NCI-H460 (cell line): ENCODE measurements at places on chromosomes 7 and 10.

DNA sequence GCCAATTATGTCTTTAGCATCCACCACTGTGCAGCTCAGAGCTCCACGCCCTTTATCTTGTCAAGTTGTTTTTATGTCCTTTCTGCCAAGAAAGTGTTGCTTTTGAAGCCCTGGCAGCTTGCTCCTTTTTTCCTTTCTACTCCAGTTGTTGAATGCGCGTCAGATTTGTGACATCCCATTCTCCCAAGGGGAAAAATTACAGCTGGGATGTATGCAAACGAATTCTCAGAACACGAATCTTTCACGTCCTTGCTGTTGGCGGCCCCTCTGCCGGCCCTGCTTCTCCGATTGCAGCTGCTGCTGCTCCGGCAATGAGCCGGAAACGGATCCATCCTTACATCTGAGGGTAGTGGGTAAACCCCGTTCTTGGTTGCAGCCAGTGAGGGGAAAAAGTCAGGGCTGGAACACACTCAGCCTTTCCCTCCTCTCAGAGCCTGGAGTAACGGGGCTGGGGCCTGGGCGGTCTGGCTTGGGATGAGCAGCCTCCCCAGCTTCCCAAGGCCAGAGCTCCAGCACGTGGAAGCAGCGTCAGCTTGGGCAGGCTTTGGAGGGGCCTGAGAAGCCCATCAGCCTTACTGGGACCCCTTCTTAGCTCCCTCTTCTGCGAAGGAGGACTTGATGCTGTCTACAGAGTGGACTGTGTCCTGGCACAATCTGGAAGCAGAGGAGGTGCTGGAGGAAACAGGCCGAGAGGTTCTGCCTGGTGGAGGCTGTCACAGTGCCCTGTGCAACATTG, 79.0 kb upstream of the CHST15 start:
- DNase-seq, result no peak

- no peak for DNase-seq
Measured at GRCh38 chr10:13722747-13723653, 136.2 kb downstream of the PRPF18 start.

DNA sequence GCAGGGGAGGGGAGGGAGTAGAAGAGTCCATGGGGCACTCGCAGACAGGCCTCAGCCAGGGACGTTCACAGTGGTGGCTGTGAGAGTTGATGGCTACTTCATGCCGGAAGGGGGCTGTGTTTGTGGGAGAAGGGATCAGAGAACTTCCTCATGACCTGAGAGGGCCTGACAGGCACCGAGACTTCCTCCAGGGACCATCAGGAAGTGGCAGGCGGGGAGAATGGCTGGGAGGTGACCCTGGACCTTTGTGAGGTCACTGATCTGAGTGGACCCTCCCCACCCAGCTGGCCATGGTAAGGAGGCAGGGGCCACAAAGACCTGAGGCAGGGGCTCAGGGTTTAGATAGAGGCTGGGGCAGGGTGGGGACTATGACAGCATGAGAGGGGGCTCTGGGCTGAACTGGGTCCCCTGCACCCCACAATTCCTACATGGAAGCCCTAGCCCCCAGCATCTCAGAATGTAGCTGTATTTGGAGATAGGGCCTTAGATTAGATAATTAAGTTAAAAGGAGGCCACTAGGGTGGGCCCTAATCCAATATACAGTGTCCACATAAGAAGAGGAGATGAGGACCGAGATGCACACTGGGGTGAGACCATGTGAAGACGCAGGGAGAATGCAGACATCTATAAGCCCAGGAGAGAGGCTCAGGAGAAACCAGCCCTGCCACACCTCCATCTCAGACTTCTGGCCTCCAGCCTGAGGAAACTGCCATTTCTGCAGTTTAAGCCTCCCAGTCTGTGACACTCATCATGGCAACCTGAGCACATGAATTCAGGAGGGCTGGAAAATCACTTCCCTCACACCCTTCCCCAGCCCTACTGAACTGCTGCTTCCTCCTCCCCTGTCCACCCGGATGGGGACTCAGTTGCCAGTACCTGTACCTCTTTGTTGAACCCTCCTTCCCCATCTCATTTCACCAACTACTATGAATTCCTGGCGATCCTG, 273.9 kb upstream of the ZNF32 start:
- no peak for DNase-seq

- DNase-seq, result no peak
Measured at GRCh38 chr10:14873090-14873760, 5.4 kb upstream of the SUV39H2 start.

GRCh38 chr7:111763221-111763801, 201.0 kb upstream of the IMMP2L start:
- DNase-seq, result peak; percentile 41

DNA sequence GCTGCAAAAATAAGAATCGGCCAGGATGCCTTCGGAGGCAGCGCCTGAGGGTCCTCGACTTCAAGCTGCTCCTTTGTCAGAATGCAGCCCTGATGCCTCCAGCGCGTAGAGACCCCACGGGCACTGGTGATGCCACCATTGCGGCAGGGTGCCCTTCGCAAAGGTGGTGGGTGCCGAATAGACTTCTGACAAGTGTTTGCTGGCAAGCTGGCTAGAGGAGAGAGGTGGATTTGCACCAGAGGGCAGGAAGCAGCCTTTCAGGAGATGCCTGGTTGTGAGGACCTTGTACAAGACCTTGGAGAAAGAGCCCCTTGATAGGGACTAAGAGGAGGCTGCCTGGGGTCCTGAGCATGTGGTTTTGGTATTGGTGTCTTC, 103.2 kb upstream of the PPIF start:
- DNase-seq, result no peak

- no peak for DNase-seq
Measured at GRCh38 chr10:114940735-114941134, 2.7 kb downstream of the TRUB1 start.

- no peak for DNase-seq
Measured at GRCh38 chr7:150831851-150832250, 20.5 kb upstream of the AOC1 start.

DNA sequence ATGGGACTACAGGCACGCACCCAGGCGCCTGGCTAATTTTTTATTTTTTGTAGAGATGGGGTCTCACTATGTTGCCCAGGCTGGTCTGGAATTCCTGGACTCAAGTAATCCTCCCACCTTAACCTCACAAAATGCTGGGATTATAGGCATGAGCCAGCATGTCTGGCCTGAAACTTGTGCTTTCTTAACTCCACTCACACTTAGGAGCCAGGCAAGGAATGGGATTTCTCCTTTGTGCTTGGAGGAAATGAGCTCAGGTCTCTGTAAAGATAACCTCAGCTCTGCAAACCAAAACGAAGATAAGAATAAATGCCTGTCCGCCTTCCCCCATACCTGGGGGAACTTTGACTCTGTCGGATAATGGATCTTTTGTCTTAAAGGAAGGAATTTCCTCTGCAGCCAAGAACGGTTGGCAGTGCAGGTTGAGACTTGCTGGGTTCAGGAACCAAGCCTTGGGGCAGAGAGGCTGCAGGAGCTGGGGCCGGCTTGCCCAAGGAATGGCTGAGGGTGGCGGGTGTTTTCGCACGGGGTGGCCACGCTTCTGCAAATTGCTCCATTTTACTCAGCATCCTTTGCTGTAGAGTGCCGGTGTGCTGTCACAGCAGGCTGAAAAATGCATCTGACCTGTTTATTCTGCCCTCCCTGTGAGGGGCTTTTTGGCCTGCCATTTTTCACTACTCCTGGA, 174.2 kb downstream of the KIAA1217 start:
- DNase-seq, result no peak

DNA sequence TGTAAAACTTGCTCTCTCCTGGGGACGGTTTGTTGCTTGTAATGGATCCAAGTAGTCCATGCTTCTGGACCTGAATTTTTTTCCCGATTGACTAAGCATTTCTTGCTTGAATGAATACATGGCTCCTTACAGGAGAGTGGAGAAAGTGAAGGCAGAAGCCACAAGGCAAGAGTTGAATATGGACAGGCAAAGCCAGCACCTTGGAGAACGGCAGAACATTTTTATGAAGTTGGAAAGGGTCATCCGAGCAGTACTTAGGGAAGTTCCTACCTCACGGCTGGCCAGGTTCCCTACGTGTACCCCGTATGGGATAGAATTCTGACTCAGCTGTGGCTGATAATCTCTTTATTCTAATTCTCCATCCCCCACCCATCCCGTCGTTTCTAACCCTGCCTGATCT, 50.6 kb upstream of the MGAM2 start:
- no peak for DNase-seq

DNA sequence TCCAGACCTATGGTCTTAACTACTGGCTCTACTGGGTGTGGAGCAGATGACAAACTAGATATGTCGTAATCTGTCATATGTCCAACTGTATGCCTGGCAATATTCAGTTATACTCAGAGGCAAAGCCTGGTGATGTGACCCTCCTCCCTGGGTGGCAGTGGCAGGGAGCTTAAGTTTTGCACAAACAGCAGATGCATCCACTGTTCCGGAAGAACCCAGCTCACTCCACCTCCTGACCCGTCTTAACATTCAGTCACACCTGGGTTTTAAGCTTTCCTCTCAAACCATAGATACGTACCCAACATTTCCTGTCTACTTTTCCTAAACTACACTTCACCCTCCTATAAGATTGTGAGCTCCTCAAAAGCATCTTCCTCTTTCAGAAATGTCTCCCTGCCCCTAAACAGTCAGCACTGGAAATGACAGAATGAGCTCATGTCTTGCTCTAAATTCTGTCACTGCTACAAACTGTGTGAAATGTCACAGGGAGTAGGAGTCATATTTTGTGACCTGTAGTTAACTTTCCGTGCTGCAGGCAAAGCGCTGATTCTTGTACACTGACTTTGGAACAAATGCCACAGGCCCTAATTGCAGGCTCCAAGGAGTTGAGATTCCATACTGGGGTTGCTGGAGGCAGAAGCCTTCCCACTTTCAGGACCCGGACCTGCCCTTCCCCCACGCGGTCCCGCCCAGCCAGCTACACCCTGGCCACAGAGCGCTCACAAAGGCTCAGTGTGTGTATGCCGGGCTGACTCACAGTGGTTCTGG, 23.9 kb downstream of the SCD start:
- DNase-seq, result peak; percentile 88

DNA sequence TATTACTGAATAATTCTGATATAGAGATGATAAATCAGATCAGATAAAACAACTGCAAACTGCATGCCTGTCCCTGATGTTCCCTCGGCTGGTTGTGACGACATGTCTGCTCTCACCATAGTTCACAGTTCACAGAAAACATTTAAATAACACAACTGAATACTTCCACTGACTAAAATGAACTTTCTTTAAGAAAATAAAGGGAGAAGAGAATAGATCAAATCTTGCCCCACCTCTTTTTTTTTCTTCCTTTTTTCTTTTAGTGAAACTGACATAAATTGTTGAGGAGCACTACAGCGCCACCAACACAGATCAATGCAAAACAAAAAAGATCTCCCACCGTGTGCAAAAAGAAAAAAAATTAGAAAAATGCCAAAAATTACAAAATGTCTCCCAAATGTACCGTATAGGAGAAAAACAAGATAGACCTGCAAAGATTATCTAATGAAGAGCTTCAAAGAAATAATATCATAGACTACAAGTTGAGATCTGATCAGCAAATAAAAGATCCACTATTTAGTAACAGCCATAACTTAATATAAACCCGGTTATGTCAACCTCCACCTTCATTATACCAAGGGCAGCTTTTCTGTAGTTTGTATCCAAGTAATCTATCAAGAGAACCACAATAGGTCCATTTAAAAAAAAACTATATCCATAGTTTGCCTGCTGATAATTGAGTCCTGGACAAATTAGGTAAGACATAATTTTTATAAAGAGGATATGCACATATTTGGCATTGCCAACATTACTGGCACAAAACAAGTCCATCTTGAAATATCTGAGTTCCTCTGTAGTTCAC, 30.7 kb upstream of the EPC1 start:
- DNase-seq, result no peak

DNA sequence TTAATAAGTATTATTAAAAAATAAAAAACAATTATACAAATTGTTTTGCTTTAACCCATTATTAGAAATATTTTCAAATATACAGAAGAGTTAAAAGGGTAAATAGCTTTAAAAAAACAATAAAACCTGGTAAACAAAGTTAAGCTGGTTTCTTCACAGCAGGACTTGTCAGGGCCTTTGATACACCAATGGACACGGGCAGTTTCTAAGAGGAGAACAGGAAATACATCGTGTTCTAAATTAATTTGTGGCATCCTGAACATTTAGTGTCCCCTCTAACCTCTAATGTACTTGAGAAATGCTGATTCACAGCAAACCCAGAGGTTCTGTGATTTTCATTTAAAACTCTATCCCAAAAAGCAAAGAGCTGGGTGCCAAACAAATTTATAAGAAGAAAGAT, 80.8 kb downstream of the RAB11FIP2 start:
- DNase-seq, result no peak

GRCh38 chr7:5532536-5533335, 109.1 kb upstream of the TNRC18 start:
- no peak for DNase-seq

DNA sequence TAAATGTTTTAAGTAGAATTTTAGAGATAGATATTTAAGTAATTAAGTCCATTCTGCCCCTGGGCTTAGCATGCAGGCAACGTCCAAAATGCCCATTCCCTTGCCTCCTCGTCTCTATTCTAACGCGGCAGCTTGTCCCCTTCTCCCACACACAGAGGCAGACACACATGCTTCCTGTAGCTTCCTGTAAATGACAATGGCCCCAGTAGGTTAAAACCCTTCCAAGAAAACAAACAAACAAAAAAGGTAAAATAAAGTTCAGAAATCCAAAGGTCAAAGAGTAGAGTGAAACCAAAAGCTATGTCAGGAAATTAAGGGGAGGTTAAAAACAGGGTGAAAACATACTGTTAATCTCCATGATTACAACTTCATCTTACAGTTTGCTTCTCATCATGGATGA, 857.6 kb downstream of the GATA3 start:
- DNase-seq, result no peak

- DNase-seq, result no peak
Measured at GRCh38 chr10:82361256-82361655, 486.3 kb downstream of the NRG3 start.

DNA sequence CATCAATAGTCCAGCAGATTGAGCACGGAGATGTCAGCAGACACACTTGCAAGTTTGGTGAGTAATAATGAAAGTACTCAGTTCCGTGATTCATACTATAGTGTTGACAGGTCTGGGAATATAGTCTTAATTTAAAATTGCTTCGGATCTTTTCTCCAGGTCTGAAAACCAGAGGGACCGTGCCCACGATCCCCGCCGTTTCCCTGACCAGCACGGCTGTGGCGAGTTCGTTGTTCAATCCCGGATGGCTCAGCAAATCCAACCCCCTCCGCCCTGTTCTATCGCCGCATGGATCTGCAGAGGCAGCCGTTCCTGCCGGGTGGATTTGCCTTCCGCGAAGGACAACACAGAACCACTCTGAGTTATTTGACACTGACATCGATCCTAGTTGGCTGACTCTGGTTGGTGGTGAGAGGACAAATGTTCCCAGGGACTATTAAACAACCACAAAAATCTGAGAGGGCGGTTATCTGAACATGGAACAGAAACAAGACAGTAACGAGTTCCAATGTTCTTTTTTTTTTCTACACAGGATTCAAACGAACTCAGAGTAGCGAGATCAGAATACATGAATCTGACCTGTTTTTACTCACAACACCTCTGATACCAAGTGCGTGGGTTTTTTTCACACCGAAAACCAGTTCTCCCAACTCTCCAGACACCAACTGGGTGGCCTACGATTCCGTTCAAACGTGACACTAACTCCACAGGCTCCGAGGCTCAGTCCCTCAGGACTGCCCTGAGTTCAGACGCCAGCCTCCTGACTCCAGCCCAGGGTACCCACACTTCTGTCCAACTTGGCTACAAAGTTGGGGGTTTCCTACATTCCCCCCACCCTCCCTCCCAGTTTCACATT, 52.7 kb downstream of the RBM17 start:
- no peak for DNase-seq

- DNase-seq, result no peak
Measured at GRCh38 chr7:87354749-87355148, 9.3 kb downstream of the CROT start.
